ENCODE measurements at places on chromosomes 6 and 20.
A peak's percentile ranks its signal among the peaks of the same experiment; 100 is the strongest.

- no peak for DNase-seq
These were observed 55.5 kb downstream of the JARID2 start for GRCh38 chr6:15301179-15302006.

- no peak for DNase-seq
These were observed 138.6 kb downstream of the RPS12 start for GRCh38 chr6:132952986-132953385.

GRCh38 chr6:133548423-133549159 is 307.4 kb downstream of the EYA4 start:
- no peak for DNase-seq

DNA sequence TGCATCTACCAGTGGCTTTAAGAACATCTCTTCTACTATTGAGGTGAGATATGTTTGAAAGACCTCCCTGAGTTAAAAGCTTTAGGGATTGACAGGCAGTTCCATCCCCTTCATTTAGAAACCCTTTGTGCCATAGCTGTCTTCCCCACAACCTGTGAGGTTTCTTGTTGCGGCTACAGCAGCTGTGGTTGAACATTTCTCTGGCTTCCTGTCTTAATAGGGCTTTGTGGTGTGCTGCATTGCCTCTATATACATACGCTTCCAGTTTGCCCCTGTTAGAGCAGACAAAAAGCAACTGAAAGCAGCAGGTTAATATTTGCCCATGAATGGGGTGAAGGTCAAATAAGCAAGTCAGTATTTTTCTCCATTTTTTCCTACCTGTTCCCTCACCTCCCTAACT is 210.2 kb downstream of the TMEM200A start:
- no peak for DNase-seq

- DNase-seq = no peak
These were observed 133.5 kb downstream of the TBC1D7 start for GRCh38 chr6:13194852-13195251.

DNA sequence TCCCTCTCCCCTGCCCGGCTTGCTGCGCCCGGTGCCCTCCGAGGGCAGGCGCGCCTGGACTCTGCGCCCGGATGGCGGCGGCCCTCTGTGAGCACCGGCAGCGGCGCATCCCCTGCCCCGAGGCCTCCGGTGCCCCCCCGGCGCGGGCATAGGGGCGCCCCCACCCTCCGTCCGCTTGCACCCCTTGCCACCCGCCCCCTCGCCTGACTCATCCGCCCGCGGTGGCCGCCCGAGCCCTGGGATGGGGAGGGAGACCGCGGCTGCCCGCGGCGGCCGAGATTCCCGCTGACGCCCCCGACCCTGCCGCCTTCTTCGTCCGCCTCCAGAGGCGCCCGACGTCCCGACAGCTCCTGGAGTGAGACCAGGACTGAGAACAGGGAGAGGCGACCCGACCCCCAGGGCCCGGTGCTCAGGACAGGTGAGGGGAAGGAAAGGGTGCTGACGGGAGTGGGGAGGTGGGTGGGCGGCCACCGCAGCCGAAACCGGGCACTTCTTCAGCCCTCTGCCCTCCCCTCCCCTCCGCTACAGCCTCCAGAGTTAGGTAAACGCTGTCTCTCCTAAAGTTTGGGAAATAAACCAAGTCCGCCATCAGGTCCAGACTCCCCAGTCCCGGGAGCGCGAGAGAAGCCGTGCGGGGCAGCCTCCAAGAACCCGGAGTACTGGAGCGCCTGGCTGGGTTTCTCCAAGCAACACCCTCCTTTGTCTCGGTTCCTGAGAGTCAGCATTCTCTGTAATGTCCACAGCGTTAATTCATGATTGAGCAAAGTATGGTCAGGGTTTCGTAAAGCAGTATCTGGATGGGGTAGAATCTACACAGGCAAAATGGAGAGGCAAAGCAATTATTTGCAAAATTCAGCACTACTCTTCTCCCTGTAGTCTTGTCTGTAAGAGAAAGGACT is 539 bp downstream of the TMEM200A start:
- no peak for DNase-seq

GRCh38 chr20:43306837-43307236 is 117.1 kb upstream of the PTPRT start:
- no peak for DNase-seq

DNA sequence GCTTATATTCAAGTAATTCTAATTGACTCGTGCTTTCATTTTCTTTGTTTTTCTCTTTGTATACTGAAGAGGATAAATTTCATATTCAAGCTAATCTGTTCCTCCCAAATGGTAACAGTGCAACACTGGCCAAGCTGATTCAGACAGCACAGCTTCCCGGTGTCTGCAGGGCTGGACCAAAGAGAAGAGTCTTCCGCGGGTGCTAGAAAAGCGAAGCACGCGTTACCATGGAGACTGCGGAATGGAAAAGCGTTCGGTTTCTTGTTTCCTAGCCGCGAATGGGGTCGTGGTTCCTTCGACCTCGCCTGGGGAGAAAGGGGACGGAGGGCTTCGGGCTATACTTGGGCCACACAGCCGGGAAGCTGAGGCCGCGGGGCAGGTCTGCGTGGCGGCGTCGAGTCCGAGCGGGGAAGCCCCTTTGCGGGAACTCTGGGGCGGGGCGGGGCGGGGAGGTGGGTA is 6.2 kb upstream of the ZNF311 start:
- no peak for DNase-seq

DNA sequence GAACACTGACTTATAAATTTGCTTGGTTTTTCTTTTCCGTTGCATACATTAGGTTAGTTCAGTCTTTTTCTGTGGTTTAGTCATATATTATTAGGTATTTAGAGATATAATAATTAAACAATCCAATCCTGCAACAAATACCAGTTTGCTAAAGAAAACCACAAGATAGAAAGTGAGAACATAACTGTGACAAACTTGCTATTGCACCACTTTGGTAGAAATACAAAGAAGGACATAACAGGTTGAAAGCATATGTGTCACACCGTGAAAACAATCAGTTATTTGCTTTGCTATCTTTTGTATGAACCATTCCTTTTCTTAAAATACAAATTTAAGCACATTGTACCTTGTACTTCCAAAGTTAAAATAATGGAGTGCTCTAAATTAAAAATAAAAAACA is 42.0 kb upstream of the KCNQ5 start:
- DNase-seq = no peak

- DNase-seq = peak; percentile 56
These were observed 1.2 kb downstream of the ECI2 start for GRCh38 chr6:4133941-4134838.

GRCh38 chr6:38873001-38873400 is 157.9 kb downstream of the DNAH8 start:
- DNase-seq = no peak

- no peak for DNase-seq
These were observed 718.0 kb downstream of the UTRN start for GRCh38 chr6:145003145-145003544.

- no peak for DNase-seq
These were observed 269.3 kb downstream of the ZFAND3 start for GRCh38 chr6:38088829-38089228.

DNA sequence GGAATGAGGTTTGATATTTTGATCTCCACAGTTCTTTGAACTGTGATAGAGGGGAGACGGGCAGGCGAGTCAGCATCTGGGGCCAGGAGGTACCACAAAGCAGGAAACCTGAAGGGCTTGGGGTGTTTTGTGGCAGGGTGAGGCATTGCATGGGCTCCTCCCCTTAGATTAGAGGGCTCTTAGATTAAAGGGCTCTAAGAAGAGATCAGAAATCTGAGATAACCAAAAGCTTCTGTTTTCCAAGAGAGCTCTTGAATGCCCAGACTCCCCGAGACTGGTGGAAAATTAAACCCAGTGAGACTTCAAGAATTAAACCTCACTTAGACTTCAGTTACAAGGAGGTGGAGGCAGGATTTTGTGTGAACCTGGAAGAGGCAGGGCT is 2.4 kb upstream of the GPX5 start:
- DNase-seq = no peak

- DNase-seq = no peak
These were observed 3.7 kb downstream of the FOXF2 start for GRCh38 chr6:1392813-1393640.

- no peak for DNase-seq
These were observed 163.5 kb upstream of the TOP1 start for GRCh38 chr20:40865095-40865494.

DNA sequence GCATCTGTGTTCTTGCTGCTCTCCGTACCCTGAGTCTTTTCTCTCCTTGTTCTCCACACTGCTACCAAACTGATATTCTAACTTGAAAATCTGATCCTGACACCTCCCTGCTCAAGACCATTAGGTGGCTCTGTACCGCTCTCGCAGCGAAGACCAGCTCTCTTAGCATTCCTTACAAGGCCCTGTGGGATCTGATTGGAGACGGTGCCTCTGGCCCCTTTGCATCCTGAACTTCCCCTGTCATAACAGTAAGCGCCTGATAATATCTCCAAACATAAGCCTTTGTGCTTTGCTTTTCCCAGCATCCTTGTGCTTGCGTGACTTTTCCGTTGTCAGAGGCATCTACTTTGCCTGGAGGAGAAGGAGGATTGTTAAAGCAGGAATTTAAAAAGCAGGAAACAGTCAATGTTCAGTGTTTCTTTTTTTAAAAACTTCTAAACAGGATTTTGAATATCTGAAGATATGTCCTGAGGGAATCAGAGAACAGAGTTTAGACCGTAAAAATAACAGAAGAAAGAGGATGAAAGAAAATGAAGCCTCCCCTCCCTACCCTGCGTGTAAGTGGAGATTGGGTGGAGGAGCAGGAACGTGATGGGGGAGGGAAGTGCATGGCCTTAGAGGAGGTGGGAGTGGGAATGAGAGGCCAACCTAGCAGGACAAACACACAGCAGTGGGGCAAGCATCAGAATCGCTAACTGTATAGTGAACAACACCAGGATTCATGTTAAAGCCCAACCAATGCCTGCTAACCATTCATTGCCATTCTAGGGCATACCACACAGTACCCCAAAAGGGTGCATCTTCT is 89.2 kb upstream of the STMND1 start:
- no peak for DNase-seq

GRCh38 chr6:111534231-111534751 is 51.3 kb upstream of the REV3L start:
- no peak for DNase-seq

DNA sequence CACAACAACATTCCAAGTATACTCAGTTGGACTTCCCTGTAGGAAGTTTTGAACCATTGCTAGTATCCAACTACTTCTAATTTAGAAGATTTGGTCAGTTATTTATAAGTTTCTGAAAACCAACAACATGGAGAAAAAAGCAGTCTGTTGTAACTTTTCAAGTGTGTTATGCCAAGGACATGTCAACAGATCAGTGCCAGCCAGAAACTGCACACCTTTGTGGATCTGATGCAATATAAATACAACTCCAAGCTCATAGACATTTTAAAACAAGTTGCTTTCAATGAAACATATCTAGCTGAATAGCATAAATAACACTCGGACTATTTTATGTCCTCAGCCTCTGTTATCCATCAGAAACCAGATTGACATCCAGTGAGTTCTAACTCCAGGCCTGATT is 58.3 kb upstream of the CARMIL1 start:
- DNase-seq = no peak

- DNase-seq = no peak
These were observed 50.1 kb upstream of the ASF1A start for GRCh38 chr6:118843685-118844390.

- no peak for DNase-seq
These were observed 42.4 kb downstream of the RTN4IP1 start for GRCh38 chr6:106586815-106587415.

DNA sequence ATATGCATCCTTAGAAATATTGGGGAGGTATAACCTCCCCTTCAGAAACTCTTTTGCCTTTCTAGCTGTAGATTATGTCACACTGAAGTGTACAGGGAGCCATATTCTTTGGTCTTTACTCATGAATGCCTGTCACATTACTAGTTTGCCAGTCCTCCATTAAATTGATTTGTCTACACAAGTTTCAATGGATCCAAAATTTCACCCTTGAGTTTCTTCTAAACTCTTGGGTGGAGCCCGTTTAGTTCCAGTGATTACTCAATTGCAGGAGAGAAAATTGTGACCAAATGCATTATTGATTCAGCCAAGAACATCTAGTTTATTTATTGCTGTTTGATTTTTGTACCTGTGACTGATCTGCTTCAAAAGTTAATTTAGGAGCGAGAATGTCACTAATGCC is 60.4 kb upstream of the TFB1M start:
- no peak for DNase-seq

DNA sequence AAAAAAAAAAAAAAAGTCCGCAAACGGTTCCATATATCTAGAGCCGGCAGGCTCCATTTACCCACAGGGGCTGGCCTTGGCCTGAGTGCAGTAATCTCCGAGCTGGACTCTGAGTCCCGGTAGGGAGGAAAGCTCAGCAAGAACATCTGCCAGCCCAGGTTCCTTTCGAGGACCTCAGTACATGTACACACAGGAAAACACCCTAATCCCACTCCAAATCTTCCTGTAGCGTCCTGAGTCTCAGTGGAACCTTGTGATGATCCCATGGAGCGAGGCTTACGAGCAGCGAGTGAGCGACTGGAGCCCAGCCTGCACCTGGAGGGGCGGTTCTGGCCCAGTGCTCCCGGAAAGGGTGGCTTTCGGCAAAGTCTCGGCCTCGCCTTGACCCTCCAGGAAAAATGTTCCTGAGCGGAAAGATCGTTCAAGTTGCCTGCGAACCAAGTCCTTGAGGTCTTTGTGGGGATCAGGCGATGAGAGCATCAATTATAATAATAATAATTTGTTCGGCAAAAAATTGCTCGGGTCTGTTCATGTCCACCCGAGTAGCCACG is 32.1 kb downstream of the PRSS16 start:
- DNase-seq = no peak

GRCh38 chr6:52675372-52675771 is 4.5 kb downstream of the TMEM14A start:
- DNase-seq = no peak

- DNase-seq = no peak
These were observed 102.5 kb downstream of the CD24 start for GRCh38 chr6:106872049-106872448.

GRCh38 chr6:40437631-40438030 is 149.5 kb downstream of the LRFN2 start:
- DNase-seq = no peak

Measured in C1 segment of cervical spinal cord (tissue), 14 donors.